ENCODE measurements at places on chromosomes 4 and X.
A peak's percentile ranks its signal among the peaks of the same experiment; 100 is the strongest.

DNA sequence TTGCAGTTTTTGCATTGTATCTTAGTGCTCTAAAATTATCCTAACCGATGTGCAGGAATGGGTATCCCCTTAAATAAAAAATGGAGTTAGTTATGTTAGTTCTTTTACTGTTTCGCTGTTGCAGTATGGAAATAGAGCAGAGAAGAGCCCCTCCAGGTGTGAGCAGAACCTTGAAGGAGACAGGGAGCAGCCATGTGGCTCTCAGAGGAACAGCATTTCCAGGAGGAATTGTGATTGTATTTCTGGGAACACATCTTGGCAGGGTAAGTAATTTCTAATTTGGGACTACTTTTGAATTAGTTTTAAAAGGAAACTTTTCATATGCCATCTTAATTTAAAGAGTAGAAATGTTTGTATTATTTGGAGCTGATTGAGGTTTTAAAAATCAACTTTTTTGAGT is 5.3 kb upstream of the CCDC158 start:
- DNase-seq: no peak

- DNase-seq: peak; percentile 5
Measured at GRCh38 chr4:14726877-14727361, 275.4 kb upstream of the CPEB2 start.

DNA sequence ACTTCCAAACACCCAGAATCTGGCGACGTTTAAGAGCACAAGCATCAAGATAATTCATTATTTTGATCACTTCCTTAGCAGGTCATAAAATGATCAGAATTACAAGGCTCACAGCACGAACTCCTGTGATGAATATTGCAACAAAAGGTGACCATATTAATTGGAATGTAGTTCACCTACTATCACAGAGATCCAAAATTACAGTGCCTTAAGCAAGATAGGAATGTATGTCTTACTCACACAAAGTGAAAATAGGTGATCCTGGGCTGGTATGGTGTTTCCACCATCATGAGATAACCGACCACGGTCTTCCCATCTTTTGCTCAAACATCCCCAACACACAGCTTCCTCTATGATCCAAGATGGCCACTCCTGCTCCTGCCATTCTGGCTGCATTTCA is 131.2 kb downstream of the SCFD2 start:
- no peak for DNase-seq

- peak; percentile 32 for DNase-seq
Measured at GRCh38 chr4:21882051-21882839, 66.3 kb downstream of the KCNIP4 start.

DNA sequence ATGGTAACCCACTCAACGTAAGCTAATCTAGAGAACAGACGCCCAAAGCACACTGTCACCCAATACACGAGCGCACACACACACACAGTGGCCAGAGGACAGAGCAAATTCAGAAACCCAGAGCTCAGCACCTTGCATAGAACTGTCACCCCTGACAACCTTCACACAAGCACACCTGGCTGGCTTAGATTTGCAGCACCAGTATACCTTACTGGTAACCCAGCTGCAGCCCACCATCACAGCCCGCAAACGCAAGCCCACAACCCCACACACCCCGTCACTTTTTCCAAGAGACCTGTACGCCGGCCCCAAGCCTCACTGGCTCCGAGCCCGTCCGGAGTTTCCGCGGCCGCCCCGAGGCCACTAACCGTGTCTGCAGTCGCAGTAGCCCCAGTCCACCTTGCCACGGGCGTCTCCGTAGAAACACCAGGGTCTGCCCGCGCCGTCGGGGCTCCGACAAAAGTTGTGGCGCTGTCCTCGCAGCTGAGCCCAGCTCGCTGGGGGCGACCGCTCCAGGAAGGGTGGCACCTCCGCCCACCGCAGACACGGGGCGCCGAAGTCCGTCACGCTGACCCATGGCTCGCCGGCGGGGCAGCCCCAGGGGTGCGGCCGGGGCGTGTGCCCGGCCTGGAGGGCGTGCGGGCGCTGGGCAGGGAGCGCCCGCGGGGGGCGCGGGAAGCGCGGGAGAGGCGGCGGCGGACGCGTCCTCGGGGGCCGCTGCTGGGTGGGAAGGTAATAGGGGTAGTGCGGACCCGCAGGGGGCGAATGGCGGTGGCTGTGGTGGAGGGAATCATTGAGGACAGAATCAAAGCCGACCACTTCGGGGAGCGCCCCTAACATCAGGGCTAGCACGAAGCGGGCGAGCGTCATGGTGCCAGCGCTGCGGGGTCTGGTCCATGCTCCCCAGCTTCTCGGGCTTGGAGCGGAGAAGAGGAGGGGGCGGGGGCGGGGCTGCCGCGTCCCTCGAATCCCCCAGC is 664 bp downstream of the PRSS12 start:
- peak; percentile 44 for DNase-seq

DNA sequence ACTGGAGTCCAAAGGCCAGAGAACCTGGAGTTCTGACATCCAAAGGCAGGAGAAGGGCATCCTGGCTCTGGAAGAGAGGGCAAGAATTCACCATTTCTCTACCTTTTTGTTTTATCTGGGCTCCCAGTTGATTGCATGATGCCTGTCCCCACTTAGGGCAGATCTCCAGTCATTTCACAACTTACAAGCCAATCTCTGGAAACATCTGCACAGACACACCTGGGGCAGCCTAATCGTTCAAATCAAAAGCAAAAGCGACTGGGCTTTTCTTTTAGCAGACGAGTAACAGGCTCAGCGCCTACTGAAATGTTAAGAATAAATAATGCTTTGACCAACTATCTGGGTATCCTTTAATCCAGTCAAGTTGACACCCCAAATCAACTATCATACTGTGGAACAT is 136.0 kb upstream of the NPY2R start:
- DNase-seq: no peak

DNA sequence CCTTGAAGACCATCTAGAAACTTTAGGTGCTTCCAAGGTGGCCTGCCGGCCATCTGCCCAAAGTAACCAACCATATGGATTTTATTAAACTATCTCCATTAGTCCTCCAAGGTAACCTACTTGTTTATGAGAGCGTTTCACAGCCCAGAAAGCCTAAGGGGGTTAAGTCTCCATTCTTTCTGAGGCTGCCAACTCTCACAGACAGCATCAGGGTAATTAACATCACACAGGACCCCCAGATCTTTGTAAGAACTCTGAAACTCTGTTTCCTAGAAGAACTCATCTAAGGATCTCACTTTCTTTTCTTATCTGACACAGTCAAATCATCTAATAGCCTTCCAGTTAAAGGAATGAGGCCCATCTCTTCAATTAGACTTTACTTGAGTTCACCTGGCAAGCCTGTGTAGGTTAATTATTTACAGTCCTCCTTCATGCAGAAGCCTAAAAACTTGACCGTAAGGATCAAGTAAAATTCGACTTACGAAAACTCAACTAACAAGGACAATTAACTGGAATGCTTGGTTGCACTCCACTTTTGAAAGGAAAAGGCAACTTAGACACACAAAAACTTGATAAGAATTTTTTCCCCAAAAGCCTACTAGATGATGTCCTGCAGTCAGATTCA is 252.5 kb downstream of the GRIA3 start:
- DNase-seq: no peak

GRCh38 chr4:184397516-184398163 is 76.7 kb downstream of the IRF2 start:
- no peak for DNase-seq

- DNase-seq: no peak
Measured at GRCh38 chr4:27787195-27787594, 926.6 kb downstream of the STIM2 start.

- DNase-seq: peak; percentile 5
Measured at GRCh38 chrX:39815631-39816030, 282.1 kb downstream of the BCOR start.

GRCh38 chrX:13498238-13498637 is 71.2 kb upstream of the EGFL6 start:
- no peak for DNase-seq

DNA sequence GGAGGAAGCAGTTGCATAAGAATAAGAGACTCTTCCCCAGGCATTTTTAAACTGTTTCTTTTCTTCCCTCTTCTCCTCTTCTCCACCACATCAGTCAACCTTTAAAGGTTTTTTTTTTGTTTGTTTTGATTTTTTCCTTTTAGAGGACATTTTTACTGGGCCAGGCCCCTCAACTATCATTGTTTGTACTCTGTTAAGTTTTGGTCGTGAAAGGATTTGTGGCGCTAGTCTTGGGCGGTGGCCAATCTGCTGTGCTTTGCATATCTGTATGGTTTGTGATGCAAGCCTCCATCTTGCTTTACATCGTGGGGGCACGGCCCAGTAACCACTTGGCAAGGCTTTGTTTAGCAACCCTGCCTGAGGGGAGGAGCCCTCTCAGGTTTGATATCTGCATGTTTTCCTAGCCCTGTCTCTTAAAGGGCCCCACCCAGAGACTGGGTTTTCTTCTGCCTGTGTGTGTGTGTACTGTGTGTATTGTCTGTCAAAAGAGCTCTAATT is 101.9 kb upstream of the SLITRK2 start:
- no peak for DNase-seq

DNA sequence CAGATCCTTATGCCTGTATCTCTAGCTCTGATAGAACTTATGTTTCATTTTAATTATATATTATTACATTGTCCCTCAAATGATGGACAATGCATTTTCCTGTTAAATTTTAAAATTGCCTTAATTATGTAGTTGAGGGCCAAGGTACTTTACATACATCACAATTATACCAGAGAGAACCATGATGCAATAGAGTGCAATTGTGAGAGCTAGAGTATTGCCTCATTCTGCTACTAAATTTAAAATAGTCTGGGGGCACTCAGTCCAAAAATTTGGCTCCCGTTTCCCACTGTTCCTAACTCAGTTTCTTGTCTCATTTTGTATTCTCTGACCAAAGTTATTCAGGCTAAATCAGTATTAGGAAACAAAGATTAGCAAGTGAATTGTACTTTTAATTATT is 378.5 kb upstream of the ZFP42 start:
- DNase-seq: peak; percentile 55
